NCI-H524 (cell line): ENCODE measurements at places on chromosomes 7 and 10.
A peak's percentile ranks its signal among the peaks of the same experiment; 100 is the strongest.

GRCh38 chr10:1596482-1597099, 140.7 kb downstream of the ADARB2 start:
- no peak for DNase-seq

DNA sequence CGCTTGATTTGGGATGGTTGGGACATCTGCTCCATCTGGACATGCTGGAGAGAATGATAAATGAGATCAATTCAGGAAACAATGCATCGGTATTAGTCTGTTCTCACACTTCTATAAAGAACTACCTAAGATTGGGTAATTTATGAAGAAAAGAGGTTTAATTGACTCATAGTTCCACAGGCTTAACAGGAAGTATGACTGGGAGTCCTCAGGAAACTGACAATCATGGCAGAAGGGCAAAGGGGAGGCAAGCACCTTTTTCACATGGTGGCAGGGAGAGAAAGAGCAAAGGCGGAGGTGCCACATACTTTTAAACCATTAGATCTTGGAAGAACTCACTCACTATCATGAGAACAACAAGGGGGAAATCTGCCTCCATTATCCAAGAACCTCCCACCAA, 16.8 kb upstream of the TSPAN12 start:
- peak; percentile 31 for DNase-seq

DNA sequence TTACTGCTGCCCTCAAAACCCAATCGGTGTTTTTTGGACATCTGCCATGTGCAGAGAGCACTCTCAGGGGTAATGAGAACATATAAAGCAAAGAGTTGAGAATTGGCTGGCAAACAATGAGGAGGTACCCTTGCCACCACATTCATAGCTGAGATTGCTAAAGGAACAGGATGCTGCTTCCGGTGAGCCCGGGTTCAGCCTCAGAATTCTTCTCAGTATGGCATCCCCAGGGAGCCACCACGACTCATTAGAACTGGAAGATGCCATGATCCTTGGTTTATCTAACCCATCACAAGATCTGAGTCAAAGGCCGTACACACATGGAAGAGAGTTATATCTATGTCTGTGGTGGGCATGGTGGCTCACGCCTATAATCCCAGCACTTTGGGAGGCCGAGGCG, 174.4 kb downstream of the ARID5B start:
- no peak for DNase-seq

DNA sequence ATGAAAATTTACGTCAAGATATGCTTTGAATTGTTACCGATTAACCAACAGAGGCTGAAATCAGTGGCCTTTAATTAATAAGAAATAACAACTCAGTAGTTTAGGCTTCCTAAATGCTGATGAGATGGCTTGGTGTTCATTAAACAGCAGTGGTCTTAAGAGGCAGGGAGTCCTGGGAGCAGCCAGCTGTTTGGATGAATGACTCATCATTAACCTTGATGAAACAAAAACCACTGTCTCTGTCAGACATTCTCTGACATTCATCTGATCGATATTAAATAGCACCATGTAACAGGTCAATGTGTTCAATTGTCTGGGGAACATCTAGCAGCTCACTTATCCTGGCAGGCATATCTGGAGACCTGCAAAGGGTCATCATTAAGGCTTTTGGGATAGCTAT, 234.2 kb upstream of the LRRN3 start:
- DNase-seq = no peak

GRCh38 chr7:38410056-38410455, 136.6 kb upstream of the TARP start:
- DNase-seq = peak; percentile 15

DNA sequence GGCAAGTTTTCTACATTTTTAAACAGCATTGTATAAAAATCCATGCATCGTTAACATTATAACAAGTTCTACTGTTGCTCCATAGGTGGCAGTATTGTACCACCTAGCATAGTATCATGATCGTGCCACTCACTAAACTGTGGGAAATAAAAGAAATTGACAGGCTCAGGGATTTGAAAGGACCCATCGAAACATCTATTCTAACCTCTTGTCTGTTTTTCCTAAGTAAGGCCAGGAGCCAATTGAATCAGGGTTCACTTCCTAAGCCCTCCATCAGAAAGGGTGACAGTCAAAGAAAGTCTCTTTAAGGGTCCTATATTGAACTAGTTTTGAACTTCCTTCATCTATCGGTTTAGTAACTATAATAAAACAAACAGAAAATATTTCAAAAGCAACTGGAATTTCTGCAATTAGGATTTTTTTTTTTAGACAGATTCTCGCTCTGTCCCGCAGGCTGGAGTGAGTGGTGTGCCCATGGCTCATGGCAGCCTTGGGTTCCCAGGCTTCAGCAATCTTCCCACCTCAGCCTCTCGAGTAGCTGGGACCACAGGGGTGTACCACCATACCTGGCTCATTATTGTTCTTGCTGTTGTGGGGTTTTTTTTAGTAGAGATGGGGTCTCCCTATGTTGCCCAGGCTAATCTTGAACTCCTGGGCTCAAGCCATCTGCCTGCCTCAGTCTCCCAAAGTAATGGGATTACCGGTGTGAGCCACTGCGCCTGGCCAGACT, 9.4 kb downstream of the HACD1 start:
- DNase-seq = no peak

- DNase-seq = no peak
Measured at GRCh38 chr10:52566471-52567246, 205.9 kb downstream of the MBL2 start.
